Stimulated activated CD4-positive, alpha-beta T cell treated with anti-CD3 and anti-CD28 coated beads, TNF-alpha, amount 100 ng/mL, for 48 hours (primary cell): ENCODE measurements at places on chromosomes 5 and 9.

DNA sequence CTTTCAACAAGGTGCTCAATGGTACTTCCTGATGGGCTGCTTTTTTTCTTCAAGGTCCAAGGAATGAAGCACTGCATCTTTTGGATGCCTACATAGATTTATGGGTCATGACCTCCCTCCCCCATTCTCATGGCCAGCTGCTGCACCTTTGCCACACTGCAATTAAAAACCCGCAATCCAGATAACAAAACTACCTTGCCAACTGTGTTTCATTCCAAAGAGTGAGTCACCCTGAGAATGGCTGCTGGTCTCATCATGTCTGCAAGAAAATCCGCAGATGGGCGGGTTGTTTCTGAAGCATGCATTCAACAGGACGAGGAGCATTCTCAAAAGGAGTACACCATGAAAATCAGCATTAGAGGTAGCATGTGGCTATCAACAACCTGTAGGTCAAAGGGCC is 139.8 kb downstream of the ELAVL2 start:
- no peak for DNase-seq

DNA sequence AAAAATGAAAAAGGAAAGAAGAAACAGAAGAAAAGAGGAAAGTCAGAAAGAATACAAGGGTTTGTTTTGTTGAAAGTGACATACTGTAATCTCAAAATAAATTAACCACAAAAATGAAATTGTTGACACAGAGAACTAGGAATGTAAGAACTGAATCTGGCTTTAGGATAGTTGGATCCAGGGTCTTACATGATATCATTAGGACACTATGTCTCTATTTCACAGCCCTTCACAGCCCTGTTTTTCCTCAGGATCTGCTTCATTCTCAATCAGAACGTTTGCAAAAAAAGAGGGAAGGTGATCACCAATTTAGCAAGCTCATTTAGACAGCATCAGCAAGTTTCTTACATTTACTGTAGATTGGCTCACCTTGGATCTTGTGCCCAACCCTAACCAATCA is 188.5 kb upstream of the NREP start:
- no peak for DNase-seq

DNA sequence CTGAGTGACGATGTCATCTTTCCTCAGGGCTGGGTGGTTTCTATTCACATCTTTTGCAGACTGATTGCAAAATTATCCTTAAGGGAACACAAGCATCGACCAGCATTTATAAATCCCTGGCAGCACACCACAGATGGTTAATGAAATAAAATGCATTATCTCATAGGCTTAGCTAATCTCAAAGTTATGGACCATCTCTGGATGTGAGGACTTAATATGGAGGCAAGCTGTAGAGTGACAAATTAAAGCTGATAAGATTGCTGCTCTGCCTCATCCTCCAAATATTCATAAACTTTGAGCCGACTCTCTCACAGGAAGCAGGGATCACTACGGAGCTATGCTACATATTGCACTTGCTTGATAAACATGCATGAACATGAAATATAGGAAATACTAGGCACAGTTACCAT is 663.2 kb upstream of the RGMB start:
- DNase-seq: no peak

DNA sequence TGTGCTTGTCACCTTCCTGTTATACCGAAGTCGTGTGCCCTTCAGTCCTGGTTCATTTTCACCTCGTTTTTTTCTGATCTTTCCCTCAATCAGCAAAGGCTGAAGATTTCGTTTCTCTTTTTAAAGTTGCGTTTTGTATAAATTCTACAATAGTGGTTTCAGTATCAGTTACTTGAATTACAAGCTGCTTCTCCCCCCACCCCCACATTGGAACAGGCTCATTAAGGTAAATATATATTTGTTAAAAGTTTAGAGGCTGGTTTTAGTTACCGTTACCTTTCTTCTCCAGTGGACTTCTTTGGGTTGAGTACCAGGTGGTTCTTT is 881 bp downstream of the SUB1 start:
- no peak for DNase-seq

DNA sequence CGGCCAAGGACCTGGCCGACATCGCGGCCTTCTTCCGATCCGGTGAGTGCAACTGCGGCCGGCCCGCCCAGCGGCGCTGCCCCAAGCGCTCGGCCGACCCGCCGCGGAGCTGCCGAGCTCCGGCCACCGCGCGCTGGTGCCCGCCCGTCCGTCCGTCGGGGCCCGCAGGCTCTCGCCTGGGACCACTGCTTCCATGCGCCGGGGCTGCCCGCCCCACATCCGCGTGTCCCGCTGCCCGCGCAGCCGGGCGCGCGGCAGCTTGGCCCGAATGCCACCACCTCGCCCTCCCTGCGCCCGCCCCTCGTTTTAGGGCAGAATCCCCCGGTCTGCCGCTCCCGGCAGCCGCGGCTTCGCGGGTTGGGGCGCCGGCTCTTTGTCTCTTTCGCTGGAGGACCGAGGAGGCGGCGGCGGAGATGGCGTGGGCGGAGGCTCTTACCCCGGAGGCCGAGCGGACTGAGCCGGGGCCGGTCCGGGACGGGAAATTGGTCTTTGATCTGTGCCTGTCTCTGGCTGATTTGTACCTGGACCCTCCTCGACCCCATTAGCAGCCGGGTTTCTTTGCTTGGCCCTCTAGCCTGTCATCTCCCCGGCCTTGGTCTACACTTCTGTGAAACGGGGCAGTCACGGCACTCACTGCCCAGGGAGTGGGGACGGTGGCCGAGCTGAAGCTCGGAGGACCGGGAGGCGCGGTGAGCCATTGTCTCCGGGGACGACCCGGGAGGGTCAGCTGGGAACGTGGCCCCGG is 871 bp downstream of the TRIO start:
- peak; percentile 17 for DNase-seq

- no peak for DNase-seq
These were observed 41.3 kb upstream of the CACNA1B start for GRCh38 chr9:137836151-137836830.

DNA sequence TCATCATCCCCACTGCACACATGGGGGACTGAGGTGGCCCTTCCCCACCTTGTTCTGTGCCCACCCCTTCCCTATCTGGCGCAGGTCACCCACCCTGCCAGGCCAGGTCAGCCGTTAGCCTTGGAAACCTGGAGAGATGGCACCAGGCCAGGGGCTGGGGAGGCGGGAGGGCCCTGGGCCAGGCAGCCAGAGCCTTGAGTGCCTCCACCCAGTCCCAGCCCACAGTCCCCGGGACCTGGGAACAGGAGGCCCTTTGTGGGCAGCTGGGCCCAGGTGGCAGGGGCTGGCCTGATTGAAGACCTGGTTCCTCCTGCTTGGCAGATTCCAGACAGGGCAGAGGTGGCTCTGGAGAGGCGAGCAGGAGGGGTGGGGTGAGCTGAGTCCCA is 70.6 kb downstream of the LRSAM1 start:
- no peak for DNase-seq

DNA sequence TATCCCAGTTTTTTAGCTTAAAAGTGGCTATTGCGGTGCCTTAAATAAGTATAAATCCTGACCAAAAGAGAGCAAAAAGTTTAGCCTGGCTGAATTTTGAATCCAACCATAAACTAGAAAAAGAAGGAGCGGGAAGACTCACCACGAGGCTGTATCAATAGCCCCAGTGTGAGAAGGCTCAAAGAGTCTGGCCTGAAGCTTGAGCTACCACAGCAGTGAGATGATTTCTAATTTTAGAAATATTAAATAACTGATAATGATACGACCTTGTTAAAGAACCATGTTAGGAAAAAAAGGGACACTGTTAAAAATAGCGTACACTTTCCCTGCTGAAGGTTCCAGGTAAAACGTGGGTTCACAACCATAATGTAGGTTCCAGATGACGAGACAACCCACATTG is 134.1 kb upstream of the ZNF462 start:
- no peak for DNase-seq

DNA sequence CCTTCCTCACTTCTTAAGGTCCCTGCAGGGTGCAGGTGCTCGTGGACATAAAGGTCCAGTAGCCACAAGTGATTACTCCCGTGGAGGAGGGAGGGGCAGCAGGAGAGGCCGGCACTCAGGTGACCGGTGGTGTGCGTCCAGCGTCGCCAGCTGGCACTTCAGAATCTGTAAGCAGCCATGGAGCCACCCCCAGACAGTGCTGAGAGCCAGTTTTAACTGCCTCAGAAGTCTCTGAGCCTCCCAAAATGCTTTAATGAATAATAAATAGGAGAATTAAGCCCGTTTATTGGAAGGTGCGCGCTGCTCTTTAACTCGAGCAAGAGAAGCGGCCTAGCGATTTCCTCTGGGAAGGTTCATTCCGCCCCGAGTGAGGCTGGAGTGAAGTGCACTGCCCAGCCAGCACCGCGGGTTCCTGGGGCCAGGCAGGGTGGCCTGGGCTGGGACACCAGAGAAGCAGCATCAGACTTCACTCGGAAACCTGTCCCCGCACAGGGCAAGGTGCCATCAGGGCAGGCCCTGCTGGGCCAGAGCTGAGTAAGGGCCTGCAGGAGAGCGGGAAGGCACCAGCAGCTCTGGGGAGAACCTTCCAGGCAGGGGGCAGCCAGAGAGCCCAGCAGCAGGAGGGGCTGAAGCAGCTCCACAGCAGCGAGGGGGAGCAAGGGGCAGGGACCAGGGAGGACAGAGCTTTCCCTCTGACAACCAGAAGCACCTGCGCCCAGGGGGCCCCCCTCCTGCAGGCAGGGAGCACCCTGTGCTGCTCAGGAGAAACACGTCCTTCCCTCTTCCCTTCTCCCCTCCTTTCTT is 61.2 kb downstream of the VAV2 start:
- no peak for DNase-seq

DNA sequence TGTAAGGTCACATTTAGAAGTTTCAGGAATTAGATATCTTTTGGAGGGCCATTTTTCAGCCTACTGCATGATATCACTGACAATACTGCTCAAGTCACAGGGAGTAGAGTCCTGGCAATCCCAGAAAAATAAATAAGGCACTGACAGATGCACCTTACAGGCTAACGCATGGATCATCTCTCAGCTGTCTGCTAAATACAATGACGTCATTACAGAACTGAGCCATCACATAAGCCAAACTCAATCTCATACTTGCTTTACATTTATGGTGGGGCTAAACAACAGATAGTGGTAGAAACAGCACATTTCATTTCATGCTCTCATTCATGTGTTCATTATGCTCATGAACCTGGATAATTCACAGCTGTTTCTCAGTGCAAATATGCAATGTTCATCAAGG is 243.7 kb downstream of the SEMA5A start:
- DNase-seq: no peak

DNA sequence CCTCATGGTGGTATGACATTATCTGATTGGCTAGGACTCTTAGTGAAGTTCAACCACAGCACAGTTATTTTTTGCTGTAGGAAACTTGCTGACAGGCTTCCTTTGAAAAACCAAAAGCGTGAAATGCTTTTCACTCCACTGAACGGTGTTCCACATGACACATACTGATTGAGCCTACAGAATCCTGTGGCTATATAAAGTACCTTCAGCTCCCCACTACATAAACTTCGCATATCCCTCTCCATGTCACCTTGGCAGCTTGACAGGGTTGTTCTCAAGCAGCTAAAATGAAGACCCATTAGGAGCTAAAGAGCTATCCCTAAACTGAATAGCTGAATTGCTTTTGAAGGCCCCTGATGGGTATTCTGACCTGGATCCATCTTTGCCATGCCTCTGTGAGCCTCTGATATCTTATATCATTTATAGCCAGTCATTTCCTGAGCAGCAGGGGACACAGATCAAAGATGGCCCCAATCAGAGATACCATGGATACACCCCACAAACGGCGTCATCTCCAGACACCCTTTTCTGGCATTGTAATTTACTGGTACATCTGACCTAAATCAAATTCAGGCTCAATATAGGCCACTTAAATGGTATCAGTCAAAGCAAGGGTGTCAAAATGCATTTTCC is 91.5 kb downstream of the APBA1 start:
- DNase-seq: no peak

DNA sequence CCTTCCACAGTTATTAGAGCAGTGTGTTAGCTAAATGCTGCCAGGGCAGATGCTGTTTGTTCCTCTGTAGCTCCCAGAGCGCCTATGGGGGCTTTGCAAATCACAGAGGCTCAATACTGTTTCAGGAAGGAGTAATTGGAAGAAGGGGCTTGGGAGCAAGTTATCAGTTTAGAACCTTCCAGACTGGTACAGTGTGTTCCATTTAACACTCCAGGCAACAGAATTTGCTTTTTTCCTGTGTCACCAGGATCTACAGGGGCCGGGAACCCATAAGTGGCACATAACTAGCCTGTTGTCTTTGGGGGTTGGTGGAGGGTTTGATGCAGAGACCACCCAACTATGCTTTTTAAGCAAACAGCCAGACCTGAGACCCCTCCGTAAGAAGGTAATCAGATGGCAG is 307.3 kb upstream of the KCNN2 start:
- no peak for DNase-seq

GRCh38 chr5:96582343-96582742 is 79.8 kb upstream of the CAST start:
- DNase-seq: no peak

DNA sequence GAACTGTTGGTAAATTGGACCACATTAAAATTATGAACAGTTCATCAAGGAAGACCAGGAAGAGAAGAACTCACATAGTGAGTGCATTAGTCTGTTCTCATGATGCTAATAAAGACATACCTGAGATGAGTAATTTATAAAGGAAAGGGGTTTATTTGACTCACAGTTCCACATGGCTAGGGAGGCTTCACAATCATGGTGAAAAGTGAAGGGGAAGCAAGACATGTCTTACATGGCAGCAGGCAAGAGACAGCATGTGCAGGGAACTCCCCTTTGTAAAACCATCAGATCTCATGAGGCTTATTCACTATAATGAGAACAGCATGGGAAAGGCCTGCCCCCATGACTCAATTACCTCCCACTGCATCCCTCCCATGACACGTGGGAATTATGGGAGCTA is 135.9 kb upstream of the MAN2A1 start:
- DNase-seq: no peak

- DNase-seq: no peak
These were observed 91.3 kb downstream of the ZNF354C start for GRCh38 chr5:179151286-179152118.

DNA sequence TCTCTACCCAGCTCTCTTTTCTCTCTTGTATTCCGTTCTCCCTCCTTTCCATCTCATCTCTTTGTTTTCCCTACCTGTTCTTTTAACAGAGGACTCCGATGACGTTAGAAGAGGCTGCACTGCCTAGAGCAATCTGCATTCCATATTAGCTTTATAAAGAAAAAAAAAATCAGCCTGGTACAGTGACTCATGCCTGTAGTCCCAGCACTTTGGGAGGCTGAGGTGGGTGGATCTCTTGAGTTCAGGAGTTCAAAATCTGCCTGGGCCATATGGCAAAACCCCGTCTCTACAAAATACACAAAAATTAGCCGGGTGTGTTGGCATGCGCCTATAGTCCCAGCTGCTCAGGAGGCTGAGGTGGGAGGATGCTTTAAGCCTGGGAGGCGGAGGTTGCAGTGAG is 49.0 kb downstream of the DAPK1 start:
- no peak for DNase-seq
